ENCODE measurements at places on chromosomes 5 and 9.

DNA sequence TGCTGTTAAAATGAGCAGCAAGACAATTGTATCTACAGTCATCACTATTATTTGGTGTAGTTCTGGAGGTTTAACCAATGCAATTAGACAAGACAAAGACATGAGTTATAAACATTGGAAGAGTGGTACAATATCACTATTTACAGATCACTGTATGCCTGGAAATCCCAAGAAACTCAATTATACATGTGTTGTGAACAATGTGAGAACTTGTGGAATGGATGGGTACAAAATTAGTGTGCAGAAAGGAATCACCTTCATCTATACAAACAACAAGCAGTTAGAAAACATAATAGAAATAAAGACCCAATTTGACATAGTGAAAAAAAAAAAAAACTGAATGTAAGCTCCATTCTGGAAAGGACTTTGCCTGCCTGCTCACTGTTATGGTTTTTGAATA lies 12.4 kb upstream of the CCDC112 start:
- DNase-seq: no peak

DNA sequence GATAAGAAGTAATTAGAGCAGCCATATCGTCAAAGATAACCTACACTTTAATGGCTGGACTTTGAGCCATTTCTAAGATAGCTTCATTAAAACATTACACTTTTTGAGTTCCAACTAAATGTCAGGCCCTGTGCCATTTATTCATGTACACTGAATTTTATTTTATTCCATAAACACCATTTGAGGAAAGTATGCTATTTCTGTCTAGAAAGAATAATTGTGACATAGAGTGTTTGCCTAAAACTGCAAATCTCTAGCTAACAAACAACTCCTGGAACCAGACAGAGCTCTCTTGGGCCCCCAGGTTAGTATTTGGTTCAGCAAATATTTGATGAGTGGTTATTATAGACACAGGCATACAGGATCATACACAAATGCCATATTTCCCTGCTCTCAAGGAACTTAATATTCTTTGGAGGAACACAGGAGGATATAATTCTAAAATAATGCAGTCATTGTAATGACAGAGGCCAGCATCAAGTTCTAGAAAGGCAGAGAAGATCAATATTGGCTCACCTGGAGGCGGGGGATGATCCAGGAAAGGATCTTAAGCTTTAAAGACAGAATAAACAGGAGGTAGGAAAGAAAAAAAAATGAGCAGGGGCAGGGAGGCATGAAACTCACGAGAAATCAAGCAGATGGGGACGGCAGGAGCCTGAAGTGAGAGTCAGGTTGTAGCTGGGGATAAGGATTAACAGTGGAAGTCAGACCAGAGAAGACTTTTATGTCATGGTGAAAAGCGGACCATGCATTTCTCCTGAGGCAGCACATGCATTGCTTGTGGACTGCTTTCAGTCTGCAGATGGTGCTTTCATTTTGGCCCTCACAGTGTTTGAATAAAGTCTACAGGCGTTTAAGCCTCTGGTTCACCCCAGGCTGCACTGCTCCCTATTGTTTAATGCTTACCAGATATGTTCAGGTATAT lies 127.7 kb downstream of the GCNT1 start:
- DNase-seq: no peak

- DNase-seq: no peak
Observed at GRCh38 chr5:15366676-15367391, 133.1 kb upstream of the FBXL7 start.

GRCh38 chr5:35242702-35243258 lies 12.5 kb upstream of the PRLR start:
- no peak for DNase-seq

DNA sequence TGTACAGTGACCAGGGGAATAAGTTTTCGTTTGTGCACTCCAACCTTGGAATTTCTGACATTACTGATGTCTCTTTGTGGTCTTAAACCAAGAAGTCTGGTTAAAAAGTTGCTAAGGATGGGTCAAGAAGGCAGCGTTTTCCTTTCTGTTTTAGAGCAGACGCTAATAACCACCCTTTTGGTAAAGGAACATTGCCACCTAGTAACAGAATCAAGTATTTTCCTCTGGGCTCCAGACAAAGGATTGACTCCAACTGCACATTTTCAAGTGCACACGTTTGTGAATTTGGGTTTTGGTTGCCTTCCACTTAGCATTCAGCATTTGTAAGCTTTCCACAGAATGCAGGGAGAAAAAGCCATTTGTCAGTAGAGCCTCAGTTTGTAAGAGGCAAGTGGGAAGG lies 22.2 kb upstream of the CEP78 start:
- DNase-seq: no peak

DNA sequence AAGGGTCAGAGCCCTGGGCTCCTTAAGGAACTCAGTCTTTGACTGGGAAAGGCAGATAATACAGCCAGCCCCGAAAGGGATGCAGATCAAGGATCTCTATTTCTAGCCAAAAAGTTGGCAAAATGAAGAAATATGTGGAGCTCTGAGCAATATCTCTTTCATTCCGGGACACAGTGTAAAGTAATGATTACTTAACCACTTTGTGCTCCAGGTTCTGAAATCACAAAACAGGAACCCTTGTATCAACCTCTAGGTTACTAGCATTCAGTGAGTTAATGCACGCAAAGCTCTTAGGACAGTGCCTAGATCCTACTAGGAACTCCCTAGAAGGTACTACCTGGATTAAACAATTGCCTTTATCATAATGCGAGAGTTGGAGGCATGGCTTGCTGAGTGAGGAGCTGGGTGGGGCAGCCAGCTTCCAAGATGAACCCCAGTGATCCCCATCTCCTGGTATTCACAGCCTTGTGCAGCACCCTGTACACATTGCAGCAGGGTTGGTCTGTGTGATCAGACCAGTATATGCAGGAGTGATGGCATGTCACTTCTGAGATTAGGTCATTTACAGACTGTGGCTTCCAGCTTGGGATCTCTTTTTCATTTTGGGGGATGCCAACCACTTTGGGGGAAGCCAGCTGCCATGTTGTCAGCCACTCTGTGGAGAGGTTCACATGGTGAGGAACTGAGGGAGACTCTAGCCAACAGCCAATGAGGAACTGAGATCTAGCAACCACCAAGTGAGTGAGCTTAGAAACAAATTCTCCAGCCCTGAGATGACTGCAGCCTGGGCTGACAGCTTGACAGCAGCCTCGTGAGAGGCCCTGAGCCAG lies 103.1 kb upstream of the SLC44A1 start:
- no peak for DNase-seq

- DNase-seq: no peak
Observed at GRCh38 chr9:81083067-81083466, 606.3 kb downstream of the TLE1 start.

GRCh38 chr5:74919487-74919886 lies 53.3 kb upstream of the FAM169A start:
- no peak for DNase-seq

DNA sequence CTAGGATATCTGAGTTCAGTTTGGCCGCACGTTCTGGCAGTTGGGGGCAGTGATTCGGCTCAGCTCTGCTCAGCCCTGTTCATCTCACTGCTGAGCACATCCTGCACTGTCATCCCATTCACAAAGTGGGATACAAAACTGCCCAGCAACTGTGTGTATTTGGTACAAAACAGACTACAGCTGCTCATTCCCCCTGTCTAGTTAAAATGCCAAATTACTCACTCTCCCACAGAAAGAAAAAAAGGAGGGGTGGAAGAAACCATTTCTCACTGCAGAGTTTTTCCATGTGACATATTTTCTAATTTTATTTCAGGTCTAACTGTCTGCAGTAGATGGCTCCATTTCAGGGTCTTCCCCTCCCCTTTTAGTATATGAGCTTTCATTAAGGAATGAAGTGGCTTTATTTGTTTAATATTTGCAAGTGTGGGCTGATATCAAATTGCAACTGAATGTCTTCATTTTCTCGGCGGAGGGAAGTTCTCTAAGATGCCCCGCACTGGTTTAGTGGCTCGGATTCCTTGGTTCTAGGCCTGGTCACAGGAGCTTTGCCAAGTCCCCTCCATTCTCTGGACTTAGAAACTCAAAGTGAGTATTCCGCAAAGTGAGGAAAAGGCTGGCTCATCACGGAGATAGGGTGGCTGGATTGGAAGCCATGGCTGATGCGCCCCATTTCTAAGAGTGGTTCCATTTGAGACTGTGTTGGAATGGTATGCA lies 14.7 kb downstream of the COL15A1 start:
- DNase-seq: no peak

GRCh38 chr9:73011956-73012355 lies 59.1 kb upstream of the ALDH1A1 start:
- DNase-seq: no peak

DNA sequence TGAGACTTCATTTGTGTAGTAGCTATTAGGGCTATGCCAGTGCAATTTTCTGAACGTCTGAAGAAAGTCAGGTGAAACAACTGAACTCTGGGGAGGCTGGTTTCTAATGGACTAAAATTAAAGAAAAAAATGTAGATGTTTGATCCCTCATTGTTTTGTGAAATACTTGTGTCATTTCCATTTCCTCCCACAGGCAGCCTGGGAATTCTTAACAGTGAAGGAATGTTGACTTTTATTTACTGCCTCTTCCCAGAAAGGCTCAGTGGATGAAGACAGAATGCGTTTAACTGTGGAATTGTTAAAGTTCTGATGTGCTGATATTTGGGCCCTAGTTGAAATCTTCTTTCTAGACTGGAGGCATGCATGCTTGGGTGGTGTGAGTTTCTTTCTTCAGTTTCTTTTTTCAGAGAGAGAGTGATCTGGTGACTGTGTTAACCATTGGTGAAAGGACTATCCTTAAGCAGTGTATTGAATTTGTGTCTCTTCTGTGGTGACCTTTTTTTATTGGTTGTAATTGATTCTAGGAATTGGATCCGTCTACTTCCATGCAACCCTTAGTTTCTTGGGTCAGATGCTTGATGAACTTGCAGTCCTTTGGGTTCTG lies 15.5 kb downstream of the ACER2 start:
- DNase-seq: no peak

DNA sequence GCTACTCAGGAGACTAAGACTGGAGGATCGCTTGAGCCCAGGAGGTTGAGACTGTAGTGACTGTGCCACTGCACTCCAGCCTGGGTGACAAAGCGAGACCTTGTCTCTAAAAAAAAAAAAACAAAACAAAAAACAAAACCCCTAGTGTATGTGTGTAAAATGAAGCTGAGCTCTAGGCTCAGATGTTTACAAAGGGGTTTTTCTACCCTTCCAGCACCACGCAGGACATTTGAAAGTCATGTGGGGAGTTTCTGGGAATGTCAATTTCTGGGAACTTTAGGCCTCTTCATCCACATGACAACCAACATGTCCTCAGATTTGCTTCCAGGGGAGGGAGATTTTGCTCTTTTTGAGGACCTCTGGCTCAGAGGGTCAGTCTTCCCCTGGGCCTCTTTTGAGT lies 42.4 kb upstream of the AIF1L start:
- no peak for DNase-seq

DNA sequence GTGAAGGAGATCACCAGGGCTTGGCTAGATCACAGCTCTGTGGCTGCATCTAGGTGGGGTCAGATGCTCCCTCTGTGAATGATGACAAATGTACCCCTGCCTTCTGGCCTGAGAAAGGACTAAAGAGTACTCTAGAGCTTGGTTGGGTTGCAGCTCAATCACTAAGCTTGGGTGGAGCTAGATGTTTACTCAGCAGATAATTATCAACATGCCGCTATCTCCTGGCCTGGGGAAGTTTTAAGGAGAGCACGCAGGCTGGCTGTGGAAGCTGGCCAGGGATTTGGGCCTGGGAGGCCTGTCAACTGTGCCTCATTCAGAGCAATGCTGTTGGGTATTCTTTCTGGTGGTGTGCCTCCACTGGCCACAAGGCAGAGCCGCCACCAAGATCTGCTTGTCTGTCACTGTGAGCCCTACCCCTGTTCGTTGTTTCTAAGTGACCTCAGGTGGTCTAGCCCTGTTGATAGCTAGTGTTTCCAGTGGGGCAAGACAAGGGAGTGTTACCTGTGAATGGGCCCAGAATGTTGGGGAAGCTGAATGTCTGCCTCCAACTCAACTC lies 181.7 kb downstream of the ADGRV1 start:
- DNase-seq: no peak

- no peak for DNase-seq
Observed at GRCh38 chr5:68862560-68862959, 231.3 kb upstream of the SLC30A5 start.

DNA sequence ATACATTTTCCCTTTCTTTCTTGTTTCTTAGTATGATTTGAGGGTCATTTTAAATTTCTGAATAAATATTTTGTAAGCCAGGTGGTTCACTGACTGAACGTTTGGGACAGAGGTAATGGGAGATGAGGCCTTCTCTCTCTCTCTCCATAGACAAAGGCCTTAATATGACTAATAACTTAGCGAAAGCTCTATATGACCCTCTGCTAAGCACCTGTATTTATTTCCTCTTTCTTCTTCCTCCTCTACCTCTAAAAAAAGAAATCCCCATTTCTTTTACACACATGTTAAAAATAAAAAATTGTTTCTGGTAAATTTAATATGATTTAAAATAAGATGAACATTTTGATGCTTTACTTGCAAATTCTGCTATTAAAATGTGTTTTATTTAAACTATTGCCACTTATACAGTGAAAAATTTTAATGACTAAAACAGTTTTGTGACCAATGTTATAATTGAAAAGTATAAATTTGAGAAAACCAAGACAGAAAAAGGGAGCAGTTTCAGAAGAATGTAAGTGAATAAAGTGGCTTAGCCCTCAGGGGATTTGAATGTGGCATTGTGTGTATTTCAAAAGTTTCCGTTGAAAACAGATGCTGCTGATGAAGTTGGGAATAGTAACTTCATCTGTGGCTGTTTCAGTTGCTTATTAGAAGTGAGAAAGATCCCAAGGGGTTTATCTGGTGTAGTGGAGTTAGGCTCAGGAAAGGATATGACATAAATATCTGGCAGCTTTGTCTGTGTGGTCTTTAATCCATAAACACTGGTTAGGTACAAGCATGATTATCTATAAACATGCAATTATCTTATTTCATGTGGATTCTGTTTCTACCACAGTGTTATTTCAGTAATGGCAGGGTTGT lies 128.6 kb upstream of the GRHPR start:
- DNase-seq: no peak

DNA sequence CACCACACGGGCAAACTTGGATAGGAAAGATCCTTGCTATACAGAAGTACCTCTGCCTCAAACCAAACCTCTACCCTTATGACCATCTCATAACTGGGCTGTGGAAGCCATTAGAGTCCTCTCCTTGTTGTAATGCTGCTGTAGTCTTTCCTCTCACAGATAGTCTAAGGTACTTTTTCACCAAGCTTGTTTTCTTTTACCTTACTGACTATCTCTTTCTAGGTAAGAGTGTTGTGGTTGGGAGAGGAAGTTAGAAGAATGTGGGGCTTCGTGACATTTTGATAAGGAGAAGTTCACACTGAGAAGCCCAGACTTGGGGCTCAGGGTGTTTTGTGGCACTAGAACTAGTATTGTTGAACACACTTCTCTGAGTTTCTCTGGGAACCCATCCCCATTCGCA lies 8.9 kb downstream of the CFAP95 start:
- DNase-seq: no peak

- no peak for DNase-seq
Observed at GRCh38 chr9:69120380-69121154, 53.5 kb upstream of the TJP2 start.

Measured in activated CD4-positive, CD25-positive, alpha-beta regulatory T cell treated with anti-CD3 and anti-CD28 coated beads, Interleukin-2, amount 50 U/mL, for 16 hours (primary cell).